Keratinocyte (primary cell): ENCODE measurements at places on chromosomes 13 and 19. TPM values are rescaled to one million over a fixed set of nuclear protein-coding genes. Genes with fewer than 3 reads are reported as not detected.

Gene YJEFN3
- polyA plus RNA-seq = 0.56 to 1.4 TPM (median 1.2 TPM) in 3 replicates

Gene S1PR4
- 0.08 to 0.14 TPM in 2 of 3 replicates, not detected in the other for polyA plus RNA-seq

Gene BRCA2
- polyA plus RNA-seq = 0.73 to 2.4 TPM (median 1.1 TPM) in 3 replicates

DNA sequence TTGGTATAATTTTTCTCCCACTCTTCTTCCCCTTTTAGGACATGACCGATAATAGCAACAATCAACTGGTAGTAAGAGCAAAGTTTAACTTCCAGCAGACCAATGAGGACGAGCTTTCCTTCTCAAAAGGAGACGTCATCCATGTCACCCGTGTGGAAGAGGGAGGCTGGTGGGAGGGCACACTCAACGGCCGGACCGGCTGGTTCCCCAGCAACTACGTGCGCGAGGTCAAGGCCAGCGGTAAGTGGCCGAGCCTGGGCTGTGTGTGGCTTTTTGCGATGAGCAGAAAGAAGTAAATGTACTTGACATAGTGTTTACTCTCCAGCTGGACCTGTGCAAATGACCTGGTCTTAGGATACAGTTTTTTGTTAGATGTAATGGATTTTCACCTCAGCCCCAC lies 102.5 kb downstream of the ARHGEF7 start:
- no peak for DNase-seq
- no peaks in the 10 kb centered on the region for H3K4me1 ChIP-seq
- no peak overlapping the region for H3K4me3 ChIP-seq

GRCh38 chr13:22369090-22369489 lies 698.2 kb downstream of the FGF9 start:
- no peak overlapping the region for H3K4me3 ChIP-seq
- H3K36me3 ChIP-seq = no peaks in the 10 kb centered on the region
- H3K27me3 ChIP-seq = no peaks in the 10 kb centered on the region
- H3K27ac ChIP-seq = no peak overlapping the region
- no peak for DNase-seq
- no peaks in the 10 kb centered on the region for H3K4me1 ChIP-seq

GRCh38 chr13:79660361-79660760 lies 179.4 kb downstream of the NDFIP2 start:
- no peak overlapping the region for H3K4me3 ChIP-seq
- no peak for DNase-seq
- H3K27me3 ChIP-seq = no peaks in the 10 kb centered on the region
- H3K27ac ChIP-seq = no peak overlapping the region
- no peaks in the 10 kb centered on the region for H3K36me3 ChIP-seq
- H3K4me1 ChIP-seq = peaks cover 22% of the 10 kb centered on the region

GRCh38 chr13:105518086-105518485 lies 1017.4 kb downstream of the EFNB2 start:
- no peaks in the 10 kb centered on the region for H3K4me1 ChIP-seq
- H3K27ac ChIP-seq = no peak overlapping the region
- H3K4me3 ChIP-seq = no peak overlapping the region
- DNase-seq = no peak

- H3K4me1 ChIP-seq = no peaks in the 10 kb centered on the region
- no peak overlapping the region for H3K4me3 ChIP-seq
- no peaks in the 10 kb centered on the region for H3K27me3 ChIP-seq
- no peaks in the 10 kb centered on the region for H3K36me3 ChIP-seq
- DNase-seq = no peak
- no peak overlapping the region for H3K27ac ChIP-seq
Observed at GRCh38 chr13:34164582-34164981, 346.6 kb downstream of the RFC3 start.

DNA sequence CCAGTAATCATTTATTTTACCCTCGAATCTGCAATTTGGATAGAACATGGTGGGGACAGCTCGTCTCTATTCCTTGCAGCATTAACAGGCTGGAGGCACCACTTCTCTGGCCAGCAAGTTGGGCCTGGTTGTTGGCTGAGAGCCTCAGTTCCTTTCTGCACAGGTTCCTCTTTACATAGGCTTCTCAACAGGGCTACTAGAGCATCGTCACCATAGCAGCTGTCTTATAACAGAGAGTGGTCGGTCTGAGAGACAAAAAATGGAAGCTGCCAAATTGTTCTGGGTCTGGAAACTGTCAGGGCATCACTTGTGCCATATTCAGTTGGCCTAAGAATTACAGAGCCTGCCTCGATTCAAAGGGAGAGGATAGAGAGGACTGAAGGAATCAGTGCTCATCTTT lies 86.7 kb downstream of the DNAJC15 start:
- H3K27ac ChIP-seq = no peak overlapping the region
- DNase-seq = no peak
- H3K4me1 ChIP-seq = no peaks in the 10 kb centered on the region

- no peaks in the 10 kb centered on the region for H3K4me1 ChIP-seq
- no peaks in the 10 kb centered on the region for H3K36me3 ChIP-seq
- DNase-seq = no peak
- H3K27ac ChIP-seq = no peak overlapping the region
- peaks cover 39% of the 10 kb centered on the region for H3K27me3 ChIP-seq
- H3K4me3 ChIP-seq = no peak overlapping the region
Observed at GRCh38 chr13:24985107-24985506, 110.8 kb upstream of the PABPC3 start.
